ENCODE measurements at places on chromosomes 2 and 18.
A peak's percentile ranks its signal among the peaks of the same experiment; 100 is the strongest.

GRCh38 chr18:53070788-53071187 lies 730.8 kb downstream of the DCC start:
- DNase-seq: no peak

GRCh38 chr2:50263728-50264127 lies 768.2 kb downstream of the NRXN1 start:
- no peak for DNase-seq

- no peak for DNase-seq
Measured at GRCh38 chr2:150182566-150183235, 304.8 kb downstream of the RND3 start.

DNA sequence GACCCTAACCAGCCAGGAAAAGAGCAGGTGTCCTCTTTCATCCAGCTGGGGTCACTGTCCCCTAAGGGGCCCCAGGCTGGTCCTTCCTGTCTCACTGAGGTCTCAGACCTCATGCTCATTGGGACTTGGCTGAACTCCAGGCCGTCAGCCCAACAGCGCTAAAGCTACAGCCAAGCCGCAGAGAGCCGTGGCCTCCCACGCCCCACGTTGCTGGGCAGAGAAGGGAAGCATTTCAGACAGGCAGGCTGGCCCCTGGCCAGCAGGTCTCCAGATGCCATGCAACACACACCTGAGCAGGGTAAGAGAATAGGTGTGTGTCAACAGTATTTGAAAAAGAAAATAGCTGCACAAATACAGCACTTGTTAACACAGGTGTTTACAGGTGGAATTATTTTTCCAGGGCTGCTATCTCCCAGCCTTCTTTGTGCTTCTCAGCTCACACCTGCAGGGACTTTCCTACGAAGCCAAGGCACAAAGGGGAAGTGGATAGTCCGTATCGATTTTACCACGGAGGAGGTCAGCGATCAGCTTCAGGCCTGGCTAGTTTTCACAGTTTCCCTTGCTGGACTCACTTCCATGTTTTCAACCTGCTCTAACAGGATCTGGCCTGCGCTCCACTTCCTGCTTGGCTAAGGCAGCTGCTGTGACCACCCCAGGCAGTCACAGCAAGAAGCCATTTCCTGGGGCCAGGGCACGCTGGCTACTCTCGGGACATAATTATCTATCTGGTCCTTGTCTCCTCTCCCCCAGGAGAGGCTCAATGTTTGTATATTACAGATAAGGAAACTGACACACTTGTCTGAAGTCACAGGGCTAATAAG lies 156.1 kb upstream of the ID2 start:
- peak; percentile 75 for DNase-seq

GRCh38 chr18:12944709-12945108 lies 3.1 kb upstream of the SEH1L start:
- DNase-seq: no peak

- DNase-seq: peak; percentile 71
Measured at GRCh38 chr18:23756590-23757436, 67.6 kb downstream of the LAMA3 start.

DNA sequence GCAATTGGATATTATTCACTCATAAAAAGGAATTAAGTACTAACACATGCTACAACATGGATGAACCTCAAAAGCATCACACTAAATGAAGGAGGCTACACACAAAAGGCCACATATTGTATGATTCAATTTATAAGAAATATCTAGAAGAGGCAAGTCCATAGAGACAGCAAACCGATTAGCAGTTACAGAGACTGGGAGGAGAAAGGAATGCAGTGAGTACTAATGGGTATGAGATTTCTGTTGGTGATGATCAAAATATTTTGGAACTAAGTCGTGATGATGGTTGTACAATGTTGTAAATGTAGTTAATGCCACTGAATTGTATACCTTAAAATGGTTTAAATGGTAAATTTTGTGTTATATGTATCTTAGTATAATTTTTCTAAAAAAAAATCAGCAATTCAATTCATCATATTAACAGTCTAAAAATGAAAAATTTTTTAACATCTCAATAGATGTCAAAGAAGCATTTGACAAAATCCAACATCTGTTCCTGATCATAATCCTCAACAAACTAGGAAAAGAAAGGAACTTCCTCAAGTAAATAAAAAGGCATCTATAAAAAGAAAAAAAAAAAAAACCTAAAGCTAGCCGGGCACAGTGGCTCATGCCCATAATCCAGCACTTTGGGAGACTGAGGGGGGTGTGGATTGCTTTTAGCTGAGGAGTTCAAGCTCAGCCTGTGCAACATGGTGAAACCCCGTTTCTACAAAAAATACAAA lies 98.1 kb downstream of the TGIF1 start:
- DNase-seq: no peak

GRCh38 chr2:44168681-44169154 lies at the start of gene PPM1B:
TSS of gene PPM1B (plus strand) at chr2:44168875. CDS start at chr2:44201200, 32,325 bp downstream.
- peak; percentile 98 for DNase-seq

GRCh38 chr2:55162284-55163006 lies 69.6 kb downstream of the CLHC1 start:
- DNase-seq: peak; percentile 32

- no peak for DNase-seq
Measured at GRCh38 chr2:219289195-219289536, 10.0 kb downstream of the DNAJB2 start.

- DNase-seq: no peak
Measured at GRCh38 chr2:224976629-224977525, 65.4 kb downstream of the DOCK10 start.

GRCh38 chr18:28161608-28162599 lies 15.0 kb downstream of the CDH2 start:
- DNase-seq: no peak

GRCh38 chr2:48085888-48086287 lies 179.6 kb upstream of the FBXO11 start:
- no peak for DNase-seq

DNA sequence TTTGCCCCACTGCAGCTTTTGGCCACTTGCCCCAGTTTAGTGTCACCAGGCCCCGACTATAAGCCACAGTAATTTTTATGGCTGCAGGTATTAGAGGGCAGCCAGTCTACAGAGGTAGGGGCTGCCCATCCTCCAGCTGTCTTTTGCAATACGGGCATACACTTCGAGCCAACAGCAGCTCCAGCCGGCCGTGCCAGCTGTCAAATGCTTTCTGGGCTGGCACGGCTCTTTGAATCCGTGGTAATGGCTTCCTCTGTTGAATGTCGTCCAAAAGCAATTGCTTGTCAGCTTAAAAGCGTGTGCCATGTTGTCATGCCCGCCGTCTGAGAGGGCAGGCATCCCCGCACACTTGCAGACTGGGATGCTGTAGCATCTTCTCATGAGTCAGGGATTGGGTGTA lies 41.3 kb downstream of the BCL2L11 start:
- no peak for DNase-seq

- DNase-seq: no peak
Measured at GRCh38 chr2:237496428-237496827, 9.4 kb downstream of the MLPH start.

DNA sequence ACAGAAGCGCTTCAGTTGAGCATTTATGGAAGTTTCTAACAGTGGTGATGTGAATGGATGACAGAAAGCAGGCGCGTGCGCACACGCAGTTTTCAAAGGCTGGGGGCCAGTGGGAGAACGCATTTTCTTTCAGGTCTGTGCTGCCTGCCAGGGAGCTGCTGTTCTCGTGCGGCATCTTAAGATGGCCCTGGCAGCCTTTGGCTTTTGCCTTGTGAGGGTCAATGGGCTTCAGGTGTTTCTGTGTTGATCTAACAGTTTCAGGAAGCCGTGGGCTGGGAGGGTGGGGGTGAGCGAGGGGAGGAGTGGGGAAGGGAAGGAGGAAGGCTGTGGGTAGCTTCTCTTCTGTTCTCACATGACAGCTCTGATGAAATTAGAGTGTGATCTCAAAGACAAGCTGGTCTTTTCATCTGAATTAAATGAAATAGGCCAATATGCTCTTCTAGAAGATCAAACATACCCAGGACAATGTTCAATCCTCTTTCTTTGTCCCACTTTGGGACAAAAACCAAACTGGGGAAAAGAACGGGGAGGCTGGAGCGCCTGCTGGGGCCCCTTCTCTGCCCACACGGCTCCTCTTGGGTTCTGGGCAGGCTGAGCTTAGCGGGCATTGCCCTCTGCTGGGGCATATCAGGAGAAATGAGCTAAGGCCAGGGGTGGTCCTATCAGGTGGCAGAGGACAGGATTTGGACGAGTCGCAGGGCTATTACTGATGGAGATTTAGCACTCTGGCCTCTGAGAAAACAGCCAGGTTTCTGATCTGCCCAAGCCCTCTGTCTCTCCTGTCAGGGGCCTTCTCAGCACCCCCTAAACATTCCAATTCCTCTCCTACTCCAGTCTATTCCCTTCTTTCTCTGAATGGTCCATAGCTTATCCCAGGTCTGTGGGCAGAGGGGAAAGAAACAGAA lies 126.2 kb upstream of the LGALSL start:
- peak; percentile 61 for DNase-seq

- DNase-seq: peak; percentile 49
Measured at GRCh38 chr2:234954551-234954992, 2.8 kb downstream of the SH3BP4 start.

- no peak for DNase-seq
Measured at GRCh38 chr18:24078391-24078790, 60.5 kb upstream of the CABYR start.

GRCh38 chr18:61549416-61549815 lies 216.2 kb downstream of the CDH20 start:
- DNase-seq: no peak

DNA sequence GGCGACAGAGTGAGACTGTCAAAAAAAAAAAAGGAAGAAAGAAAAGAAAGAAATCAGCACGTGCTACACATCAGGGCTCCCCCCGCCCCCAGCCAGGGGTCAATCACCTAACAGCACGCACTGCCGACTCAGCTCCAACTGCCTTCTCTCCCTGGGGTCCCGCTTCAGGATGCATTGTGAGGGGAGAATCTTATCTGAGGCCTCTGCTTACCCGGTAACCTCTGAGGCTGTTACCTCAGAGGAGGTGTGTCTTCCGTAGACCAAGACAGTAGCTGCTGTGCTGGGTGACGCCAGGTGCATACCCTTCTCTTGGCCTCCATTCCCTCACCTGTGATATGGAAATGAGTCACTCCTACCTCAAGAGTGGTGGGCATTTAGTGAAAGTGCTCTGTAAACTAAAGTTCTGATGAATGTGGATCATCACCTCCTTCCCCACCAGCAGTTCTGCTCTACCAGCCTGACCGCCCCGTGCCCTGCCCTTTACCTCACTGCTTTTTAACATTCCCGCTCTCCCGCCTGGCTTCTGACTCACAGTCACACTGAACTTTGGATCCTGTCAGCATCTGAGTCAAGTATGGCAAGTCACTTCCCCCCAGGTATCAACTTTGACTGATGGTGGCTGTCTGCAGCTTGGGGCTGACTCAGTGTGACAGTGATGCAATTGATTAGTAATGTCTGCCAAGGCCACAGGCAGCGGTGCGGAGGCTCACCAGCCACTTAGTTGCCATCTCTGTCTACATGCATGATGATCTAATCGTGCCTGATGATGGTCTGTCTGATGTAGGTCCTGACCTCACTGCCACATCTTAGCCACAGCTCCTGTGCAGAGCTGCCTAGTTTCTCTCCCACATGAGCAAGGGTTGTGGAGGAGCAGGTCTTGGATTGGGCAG lies 20.1 kb downstream of the ARID5A start:
- no peak for DNase-seq

- no peak for DNase-seq
Measured at GRCh38 chr2:206805887-206806607, 40.6 kb downstream of the FASTKD2 start.

GRCh38 chr2:176166272-176166671 lies 9.2 kb downstream of the HOXD3 start:
- no peak for DNase-seq

- DNase-seq: no peak
Measured at GRCh38 chr2:156739301-156739700, 303.1 kb downstream of the GPD2 start.

GRCh38 chr2:167187978-167188967 lies 300.0 kb downstream of the XIRP2 start:
- DNase-seq: no peak

DNA sequence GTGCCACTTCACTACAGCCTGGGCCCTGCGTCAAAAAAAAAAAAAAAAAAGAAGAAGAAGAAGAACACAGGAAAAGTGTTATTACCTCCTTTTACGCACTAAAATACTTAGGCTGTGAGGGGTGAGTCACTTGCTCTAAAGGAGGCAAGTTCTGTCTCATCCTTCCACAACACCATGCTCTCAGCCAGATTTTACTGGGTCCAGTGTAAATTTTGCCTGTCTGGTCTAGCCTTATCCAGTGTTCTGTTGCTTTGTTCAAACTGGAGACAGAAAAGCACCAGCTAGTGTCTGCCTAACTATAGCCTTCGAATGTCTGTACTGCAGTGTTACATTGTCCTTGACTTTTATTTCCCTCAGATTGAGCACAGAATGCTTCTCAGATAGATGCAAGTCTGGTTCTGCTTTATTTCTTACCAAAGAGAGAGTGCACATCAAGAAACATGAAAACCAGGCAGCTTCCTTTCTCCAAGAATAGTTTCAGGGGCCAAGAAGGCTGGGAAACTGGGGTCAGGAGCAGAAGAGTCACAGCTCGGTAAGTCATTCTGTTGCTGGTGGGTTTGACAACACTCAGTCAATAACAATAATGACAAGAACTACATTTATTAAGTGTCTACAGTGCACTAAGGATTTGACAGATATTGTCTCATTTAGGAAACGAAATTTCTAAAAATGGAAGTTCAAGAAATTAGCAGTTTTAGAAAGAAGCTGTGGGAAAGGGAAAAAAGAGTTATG lies 3.1 kb upstream of the MSGN1 start:
- no peak for DNase-seq

GRCh38 chr18:7190547-7191156 lies 40.2 kb upstream of the LRRC30 start:
- DNase-seq: no peak

GRCh38 chr2:120161190-120161589 lies 62.0 kb downstream of the TMEM185B start:
- DNase-seq: no peak

DNA sequence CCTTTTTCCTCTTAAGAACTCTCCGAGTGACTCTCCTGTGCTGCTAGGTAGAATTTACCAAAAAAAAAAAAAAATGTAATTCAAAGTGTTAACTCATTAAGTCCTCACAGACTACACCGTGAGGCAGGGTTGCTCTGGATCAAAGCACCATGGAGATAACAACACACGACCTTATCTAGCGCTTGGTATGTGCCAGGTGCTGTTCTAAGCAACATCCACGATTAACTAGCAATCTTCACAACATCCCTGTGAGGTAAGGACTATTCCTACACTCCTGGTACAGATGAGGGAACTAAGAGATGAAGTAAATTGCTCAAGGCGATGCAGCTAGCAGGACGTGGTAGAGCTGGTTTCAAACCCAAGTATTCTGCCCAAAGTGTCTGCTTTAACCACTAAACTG lies 1.8 kb downstream of the MOGAT1 start:
- no peak for DNase-seq

GRCh38 chr18:39647627-39648534 lies 2082.3 kb upstream of the CELF4 start:
- DNase-seq: no peak

- DNase-seq: no peak
Measured at GRCh38 chr2:197209742-197210408, 100.7 kb downstream of the ANKRD44 start.

DNA sequence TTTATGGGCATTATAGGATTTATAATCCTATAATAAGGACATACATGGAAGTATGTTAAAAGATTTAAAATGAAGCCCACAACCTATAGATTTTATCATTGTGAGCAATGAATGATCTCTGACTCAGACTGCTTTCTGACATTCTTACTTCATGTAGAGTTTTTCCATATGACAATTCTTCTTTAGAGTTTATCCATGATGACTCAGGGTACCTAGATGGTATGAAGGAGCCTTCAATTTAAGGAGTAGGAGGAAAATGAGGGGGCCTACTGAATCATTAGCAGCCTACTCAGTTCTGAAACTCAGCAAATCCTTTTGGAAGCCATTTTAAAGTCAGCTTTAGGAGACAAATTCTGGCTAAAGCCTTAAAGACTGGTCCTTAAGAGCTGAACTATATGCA lies 10.4 kb downstream of the PELI1 start:
- DNase-seq: no peak
